ENCODE measurements at places on chromosomes 4 and X.
A peak's percentile ranks its signal among the peaks of the same experiment; 100 is the strongest.

GRCh38 chr4:67571975-67572374 lies 13.4 kb downstream of the STAP1 start:
- DNase-seq: no peak

DNA sequence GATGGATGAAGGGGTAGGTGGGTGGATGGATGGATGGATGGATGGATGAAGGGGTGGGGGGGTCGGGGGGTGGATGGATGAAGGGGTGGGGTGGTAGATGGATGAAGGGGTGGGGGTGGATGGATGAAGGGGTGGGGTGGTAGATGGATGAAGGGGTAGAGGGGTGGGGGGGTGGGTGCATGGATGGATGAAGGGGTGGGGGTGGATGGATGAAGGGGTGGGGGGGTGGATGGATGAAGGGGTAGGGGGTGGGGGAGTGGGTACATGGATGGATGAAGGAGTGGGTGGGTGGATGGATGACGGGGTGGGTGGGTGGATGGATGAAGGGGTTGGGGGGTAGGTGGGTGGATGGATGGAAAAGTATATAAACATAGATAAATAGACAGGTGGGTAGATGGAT lies 74.2 kb downstream of the PRKX start:
- DNase-seq: no peak

- DNase-seq: no peak
Observed at GRCh38 chr4:7973545-7973981, 33.9 kb upstream of the AFAP1 start.

DNA sequence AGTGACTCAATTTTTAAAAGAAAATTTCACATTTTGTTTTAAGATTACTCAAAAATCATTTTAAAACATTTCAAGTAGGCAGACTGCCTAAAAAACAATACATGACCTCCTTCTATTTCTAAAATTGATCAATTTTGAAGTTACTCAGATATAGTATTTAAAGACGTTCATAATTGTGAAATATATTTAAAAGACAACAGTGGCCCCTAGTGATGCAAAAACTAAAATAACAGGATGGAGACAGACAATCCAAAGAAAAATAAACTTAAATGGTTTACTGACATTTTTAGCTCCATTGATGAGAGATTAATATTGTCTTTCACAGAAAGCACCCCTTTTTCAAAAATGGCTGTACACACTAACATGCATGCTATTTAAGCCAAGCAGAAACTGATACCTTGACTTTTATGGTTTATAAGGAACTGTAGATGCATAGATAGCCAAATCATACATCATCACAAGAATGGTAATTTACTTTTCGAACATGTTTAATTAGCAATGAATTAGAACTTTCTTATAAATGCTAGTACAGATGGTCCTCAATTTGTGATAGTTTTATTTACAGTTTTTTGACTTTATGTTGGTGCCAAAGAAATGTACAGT lies 69.8 kb upstream of the FAT4 start:
- DNase-seq: peak; percentile 4

All from LoVo (cell line).